ENCODE measurements at places on chromosomes 16 and 17. TPM values are rescaled to one million over a fixed set of nuclear protein-coding genes. Genes with fewer than 3 reads are reported as not detected.

The TMEM238L gene
- total RNA-seq: not detected

The CMTM2 gene
- total RNA-seq: 0.29 TPM

The CASKIN1 gene
- total RNA-seq: 4.4 TPM

The ITPRIPL2 gene
- 1.3 TPM for total RNA-seq

The AKAP10 gene
- 39.2 TPM for total RNA-seq

The CTRB1 gene
- not detected for total RNA-seq

The PYY gene
- total RNA-seq: 0.29 TPM

The ZMYND15 gene
- total RNA-seq: not detected

The ARL17A gene
- total RNA-seq: 26.1 TPM

The KCNJ16 gene
- not detected for total RNA-seq

The NDRG4 gene
- 1.6 TPM for total RNA-seq

The ZNF200 gene
- total RNA-seq: 9.6 TPM

The ACE gene
- 0.51 TPM for total RNA-seq

The PRSS22 gene
- not detected for total RNA-seq

The TMC8 gene
- 182 TPM for total RNA-seq

Data from activated CD8-positive, alpha-beta T cell treated with anti-CD3 and anti-CD28 coated beads for 36 hours (primary cell).